ENCODE measurements at places on chromosomes 2 and 18.

DNA sequence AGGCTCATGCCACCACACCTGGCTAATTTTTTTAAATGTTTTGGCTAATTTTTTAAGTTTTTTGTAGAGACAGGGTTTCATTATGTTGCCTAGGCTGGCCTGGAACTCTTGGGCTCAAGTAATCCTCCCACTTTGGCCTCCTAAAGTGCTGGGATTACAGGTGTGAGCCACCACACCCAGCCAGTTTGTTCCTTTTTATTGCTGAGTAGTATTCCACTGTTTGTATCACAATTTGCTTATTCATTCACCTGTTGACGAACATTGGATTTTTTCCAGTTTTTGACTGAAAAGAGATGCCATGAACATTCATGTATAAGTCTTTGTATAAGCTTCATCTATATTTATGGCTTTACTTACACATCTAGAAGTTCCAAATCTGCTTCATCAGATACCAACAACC is 5.3 kb downstream of the SOS1 start:
- no peak for DNase-seq

DNA sequence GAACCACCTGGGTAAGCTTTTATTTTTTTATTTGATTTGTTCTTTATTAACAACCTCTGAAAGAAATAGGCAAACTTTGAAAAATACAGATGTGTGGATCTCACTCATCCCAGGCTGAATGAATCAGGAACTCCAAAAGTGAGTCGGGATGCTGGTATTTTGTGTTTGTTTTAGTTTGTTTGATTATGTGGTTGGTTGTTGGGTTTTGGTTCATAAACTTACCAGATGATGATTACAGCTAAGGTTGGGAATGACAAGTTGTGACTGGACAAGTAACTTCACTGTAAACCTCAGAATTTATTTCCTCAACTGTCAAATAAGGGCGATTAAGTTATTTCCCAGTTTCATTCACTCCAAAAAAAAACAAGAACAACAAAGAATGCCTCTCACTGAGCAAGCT is 80.5 kb upstream of the KIF5C start:
- DNase-seq = no peak

DNA sequence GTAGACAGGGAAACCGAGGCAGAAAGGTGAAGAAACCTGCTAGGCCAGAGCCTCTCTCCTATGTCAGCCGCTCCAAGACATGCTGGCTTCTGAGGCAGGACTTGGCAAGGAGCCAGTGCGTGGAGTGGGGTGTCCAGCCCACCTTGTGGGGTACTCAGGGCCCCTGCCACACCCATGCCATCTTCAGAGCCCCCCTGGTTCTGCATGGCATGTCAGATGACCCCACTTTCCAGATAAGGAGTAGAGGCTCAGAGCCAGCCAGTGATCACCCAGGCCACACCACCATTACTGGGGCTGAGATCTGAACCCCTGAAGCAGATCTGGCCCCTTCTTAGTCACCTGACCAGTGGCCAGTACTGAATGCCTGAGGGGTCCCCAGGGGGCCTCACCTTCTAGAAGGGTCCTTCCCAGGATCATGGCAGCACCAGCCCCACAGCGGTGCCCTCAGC is 14.7 kb downstream of the CROCC2 start:
- no peak for DNase-seq

- DNase-seq = no peak
Observed at GRCh38 chr2:20490300-20491181, 43.7 kb downstream of the RHOB start.

- DNase-seq = no peak
Observed at GRCh38 chr2:12057436-12058166, 311.2 kb downstream of the LPIN1 start.

GRCh38 chr18:37598966-37599896 is 33.6 kb upstream of the CELF4 start:
- DNase-seq = no peak

DNA sequence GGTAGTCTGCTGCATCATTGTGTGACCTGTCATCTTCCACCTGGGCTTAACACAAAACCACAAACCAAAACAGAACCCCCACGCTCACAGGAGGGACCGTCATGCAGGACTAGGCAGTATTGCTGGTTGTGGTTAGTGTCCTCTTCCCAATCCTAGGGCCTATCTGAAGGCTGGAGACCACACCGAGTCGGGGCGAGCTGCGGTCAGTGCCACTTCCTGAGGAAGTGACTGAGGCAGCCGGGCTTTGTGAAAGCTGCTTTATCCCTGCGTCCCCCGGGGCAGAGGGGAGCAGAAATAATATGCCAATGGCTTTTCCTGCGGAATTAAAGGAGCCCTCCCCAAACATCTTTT is 22.9 kb downstream of the ZNF532 start:
- peak; percentile 23 for DNase-seq

- DNase-seq = no peak
Observed at GRCh38 chr2:9188823-9189222, 17.8 kb upstream of the ASAP2 start.

DNA sequence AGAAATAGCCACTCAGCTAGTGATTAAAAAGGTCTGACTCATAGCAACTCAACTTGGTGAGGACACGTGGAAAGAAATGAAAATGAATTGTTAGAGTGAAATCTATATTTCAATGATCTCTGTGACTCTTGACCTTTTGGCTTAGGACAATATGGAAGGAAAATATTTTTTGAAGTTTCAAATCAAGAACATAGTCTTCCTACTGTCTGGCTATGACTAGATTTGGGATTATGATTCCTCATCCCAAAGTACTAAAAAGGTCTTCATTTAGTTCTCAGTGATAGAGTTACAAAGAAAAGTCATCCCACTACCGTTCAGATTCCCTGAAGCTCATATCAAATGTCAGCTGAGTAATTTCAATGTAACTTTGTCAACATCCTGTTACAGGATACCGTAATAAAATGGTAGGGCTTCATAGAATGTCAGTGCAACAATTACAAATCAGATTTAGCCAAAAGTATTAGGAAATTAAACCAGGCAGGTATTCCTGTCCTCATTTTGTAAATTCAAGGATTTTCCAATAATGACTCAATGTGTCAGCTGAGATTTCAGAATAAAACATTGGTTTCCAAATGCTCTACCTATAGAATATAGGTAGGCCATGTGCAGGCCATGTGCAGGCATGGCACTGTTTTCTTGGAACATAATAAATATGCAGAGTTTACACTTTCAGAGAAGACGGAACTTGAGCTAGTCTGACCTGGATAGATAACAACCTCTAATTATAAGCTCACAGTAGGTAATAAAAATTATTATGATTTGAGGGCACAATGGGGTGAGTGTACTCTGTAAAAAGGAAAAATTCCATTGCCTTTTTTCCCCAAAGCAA is 36.0 kb downstream of the ANKRD29 start:
- DNase-seq = no peak

DNA sequence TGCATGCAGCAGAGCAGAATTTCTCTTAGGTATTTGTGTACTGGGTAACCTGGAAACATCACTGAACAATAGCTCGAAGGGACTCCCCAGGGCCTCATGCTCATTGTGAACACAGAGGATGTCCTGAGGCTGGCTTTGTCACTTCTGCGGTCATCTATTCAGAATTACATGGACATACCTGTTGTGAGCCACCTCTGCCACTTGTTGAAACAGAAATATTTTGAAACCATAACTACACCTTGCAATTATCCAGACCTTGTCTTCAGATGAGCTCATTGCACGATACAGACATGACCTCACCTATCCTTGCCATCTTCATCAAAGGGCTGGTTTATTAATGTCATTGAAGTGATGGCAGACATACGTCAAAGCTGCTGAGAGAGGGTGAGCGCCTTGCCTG is 23.4 kb upstream of the CREG2 start:
- DNase-seq = no peak

DNA sequence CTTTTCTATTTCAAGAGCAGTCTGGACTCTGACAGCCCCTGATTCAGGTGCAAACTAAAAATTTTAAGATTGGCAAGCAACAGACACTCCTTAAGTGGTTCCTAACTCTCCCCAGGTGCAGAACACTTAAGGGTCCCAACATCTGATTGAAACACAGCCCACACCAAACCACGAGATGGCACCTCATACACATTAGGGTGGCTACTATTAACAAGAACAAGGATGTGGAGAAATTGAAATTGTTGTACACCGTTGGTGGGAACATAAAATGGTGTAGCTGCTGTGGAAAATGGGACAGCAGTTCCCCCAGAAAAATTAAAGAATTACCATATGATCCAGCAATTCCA is 82.3 kb downstream of the POLR1A start:
- no peak for DNase-seq

- DNase-seq = no peak
Observed at GRCh38 chr2:101763496-101764333, 66.2 kb downstream of the MAP4K4 start.

DNA sequence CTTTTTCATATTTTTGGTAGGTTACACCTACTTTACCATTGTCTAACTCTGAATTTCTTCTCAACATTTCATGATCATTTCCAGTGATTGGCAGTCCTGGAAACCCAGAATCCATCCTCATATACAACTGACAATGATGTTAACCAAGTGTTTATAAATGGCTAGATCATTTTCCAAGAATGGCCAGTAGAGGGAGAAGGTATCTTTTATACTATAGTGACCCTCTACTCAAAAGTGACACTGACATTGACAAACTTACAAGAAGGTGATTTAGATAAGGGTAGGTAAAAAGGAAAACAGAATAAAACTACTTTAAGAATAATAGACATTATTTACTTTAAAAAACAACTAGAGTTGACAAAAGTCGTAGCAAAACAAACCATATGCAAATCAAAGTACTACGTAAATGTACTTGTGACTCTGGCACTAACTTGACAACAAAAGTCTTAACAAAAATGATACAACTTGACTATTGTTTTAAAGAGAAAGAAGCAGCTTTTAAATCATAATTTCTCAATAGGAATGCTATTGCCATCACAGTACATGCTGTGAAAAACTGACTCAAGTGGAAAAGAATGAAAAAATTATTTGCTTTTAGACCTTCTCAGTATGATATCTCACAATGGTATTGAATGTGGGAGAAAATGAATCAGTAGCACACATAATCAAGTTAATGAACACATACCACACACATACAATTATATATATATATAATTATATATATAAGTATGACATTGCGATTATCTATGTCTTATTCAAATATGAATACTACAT is 76.6 kb upstream of the GRB14 start:
- DNase-seq = no peak

GRCh38 chr2:236646871-236647270 is 77.2 kb downstream of the ACKR3 start:
- DNase-seq = no peak

DNA sequence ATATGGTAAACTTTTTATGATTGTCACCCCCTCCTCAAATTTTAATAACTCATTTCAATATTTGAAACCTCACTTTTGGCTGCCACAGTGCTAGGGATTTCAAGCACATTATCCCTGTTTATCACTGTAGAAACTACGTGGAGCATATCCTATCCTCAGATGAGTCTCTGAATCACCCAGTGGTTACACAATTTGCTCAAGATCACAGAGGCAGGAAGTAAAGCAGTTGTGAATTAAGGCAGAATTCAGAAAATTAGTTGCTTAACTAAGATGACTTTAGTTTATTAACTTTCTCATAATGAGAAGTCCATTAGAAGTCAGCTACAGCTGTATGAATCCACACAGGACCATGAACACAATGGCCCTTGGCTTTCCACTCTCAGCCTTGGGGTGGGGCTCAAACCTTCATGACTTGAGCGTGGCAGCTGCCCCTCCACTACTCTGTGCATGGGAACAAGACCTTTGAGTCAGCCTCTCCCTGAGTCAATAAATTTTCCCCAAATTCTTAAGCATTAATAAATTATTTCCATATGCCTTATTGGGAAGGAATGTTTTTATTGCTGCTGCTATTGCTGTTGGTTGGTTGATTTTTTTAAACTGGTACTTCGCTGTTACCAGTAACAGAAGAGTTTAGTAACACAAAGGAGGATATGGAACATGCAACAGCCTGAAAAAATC is 369.0 kb downstream of the CBLN2 start:
- DNase-seq = no peak

DNA sequence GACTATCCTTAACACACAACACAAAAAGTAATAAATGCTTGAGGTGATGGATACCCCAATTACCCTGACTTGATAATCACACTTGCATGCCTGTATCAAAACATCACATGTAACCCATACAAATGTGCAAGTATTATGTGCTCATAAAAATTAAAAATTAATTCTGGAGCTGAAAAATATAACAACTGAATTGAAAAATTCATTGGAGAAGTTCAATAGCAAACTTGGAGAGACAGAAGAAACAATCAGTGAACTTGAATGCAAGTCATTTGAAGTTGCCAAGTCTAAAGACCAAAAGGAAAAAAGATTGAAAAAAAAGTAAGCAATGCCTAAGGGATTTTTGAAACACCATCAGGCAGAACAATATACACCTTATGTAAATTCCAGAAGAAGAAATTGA is 79.4 kb downstream of the FSIP2 start:
- no peak for DNase-seq

GRCh38 chr2:150402953-150403352 is 84.5 kb downstream of the RND3 start:
- DNase-seq = no peak

DNA sequence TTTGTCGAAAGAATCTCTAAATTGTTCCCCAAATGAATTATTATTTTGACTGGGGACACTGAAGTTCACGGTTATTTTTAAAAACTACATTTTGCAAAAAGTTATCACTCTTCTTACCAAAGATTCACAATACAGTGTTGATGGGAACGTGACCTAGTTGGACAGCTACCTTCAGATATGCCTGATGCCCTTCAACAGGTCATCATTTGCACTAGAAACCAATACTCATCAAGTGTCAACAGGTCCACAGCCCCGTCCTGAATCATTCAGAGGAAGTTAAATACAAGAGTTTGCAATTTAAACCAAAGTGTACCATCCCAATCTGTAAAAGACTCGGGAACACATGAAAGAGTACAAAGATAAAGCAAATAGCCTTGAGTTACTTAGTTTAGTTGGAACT is 28.3 kb downstream of the BCL2 start:
- DNase-seq = no peak

Data from amygdala (tissue), 56 donors.